ENCODE measurements at places on chromosomes 11 and 22.

- DNase-seq: no peak
These were observed 20.7 kb upstream of the CBX7 start for GRCh38 chr22:39173050-39173706.

- no peak for DNase-seq
These were observed 27.2 kb upstream of the SYT13 start for GRCh38 chr11:45313171-45313865.

DNA sequence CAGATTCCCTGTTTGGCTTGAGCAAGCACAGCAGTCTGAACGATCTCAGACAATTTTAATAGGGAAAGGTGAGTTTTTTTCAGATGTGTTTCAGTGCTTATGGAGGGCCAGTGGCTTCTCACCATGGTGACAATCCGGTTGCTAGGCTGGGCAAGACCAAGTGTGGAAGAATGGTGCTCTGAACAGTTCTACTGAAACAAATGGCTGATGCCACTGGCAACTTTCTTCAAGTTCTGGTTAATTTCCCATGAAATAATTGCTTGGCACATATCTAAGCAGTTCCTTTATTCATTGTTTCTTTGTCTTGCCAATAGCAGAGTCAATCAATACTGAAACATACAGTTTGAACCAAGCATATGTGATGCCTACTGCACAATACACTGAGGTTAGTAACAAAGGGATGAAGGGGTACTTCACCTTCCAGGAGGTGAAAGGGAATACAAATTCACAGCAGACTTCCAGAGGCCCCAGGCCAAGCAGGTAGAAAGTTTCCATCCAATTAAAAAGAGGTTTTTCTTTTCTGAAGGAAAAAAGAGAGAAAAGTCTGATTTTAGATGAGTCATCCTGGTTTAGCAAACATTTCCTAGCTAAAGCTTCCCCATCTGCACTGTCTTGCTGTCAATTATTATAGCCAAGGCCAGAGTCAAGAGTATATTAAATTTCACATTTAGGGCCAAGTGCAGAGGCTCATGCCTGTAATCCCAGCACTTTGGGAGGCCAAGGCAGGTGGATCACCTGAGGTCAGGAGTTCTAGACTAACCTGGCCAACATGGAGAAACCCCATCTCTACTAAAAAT is 21.2 kb upstream of the NDUFC2 start:
- DNase-seq: no peak

DNA sequence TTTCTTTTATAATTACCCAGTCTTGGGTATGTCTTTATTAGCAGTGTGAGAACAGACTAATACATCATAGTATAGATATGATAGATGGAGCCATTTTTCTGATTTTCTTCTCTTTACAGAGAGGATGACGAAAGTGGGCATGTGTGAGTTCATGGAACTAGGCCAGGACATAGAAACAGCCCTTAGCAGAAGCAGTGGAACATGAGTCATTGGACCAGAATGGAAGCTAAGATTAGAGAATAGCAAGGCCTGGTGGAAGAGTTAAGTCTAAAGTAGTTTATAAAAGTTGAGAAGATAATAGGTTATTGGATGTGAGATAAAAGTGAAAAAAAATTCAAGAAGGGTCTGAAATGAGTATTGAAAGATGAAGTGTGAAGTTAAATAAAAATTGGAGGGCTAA is 97.0 kb upstream of the MPPED2 start:
- no peak for DNase-seq

- DNase-seq: no peak
These were observed 15.2 kb downstream of the PHLDB1 start for GRCh38 chr11:118622376-118623268.

- DNase-seq: no peak
These were observed 5.2 kb downstream of the TMEM134 start for GRCh38 chr11:67463680-67464410.

GRCh38 chr22:24026733-24027132 is 15.6 kb downstream of the CABIN1 start:
- no peak for DNase-seq

DNA sequence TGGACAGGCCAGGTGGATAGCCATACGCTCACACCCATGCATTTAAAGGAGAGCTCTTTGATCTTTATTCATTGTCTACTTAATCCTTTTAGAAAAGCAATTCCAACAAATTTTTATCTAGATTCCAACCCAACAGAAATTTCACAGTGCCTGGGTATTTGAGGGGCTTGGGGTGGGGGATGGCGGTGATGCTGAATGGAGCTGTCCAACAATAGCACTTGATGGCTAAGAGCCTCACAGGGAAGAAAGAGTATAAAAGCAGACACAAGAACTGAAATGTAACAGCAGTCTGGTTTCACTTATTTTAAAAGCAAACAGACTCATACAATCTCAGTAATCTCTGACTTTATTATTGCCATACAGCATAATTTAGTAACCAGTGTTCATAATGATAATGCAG is 101.8 kb upstream of the SORL1-AS1 start:
- no peak for DNase-seq

- no peak for DNase-seq
These were observed 13.3 kb downstream of the DUSP8 start for GRCh38 chr11:1558775-1559110.

- no peak for DNase-seq
These were observed 218.2 kb upstream of the CARD18 start for GRCh38 chr11:105357764-105358163.

DNA sequence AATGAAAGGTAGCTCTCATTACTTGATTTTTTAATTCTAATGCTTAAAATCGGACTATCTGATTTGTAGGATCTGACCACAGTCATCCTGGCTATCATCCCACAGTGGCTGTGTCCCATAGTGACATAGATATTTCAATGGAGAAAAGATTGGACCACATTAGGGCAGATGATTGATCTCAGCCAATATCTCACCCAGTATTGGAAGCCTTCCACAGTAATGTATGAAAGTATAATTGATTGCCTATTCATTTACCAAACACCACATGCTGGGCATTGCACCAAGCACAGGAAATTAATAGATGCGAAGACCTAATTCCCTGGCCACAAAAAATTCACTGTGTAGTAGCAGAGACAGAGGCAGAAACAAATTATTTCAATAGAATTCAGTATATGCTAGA is 37.6 kb downstream of the FZD4 start:
- no peak for DNase-seq

DNA sequence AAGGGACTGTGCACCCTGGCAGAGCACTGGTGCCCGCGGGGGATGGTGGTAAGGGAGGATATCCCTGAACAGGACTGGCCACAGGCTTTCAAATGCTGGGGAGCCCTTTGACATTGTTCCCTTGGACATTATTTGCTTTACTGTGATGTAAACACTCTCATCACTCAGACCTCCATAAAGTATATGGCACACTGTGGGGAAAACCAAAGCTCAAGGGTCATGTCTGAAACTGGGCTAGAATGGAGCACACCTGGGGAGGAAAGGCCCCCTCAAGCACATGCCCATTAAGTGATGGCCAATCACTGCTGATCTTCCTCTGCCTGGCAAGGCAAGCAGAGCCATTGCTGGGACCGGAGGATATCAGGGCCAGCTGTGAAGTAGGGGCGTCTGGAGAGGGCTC is 60.9 kb upstream of the TENM4 start:
- no peak for DNase-seq

- no peak for DNase-seq
These were observed 5.4 kb downstream of the RNF121 start for GRCh38 chr11:71934213-71934612.

- no peak for DNase-seq
These were observed 1.3 kb upstream of the NRIP3 start for GRCh38 chr11:9005087-9005486.

All from KG1 (cell line).